ENCODE measurements at places on chromosomes 3 and 15. TPM values are rescaled to one million over a fixed set of nuclear protein-coding genes. Genes with fewer than 3 reads are reported as not detected.

The KCNMB3 gene
- total RNA-seq = 2.6 TPM

DNA sequence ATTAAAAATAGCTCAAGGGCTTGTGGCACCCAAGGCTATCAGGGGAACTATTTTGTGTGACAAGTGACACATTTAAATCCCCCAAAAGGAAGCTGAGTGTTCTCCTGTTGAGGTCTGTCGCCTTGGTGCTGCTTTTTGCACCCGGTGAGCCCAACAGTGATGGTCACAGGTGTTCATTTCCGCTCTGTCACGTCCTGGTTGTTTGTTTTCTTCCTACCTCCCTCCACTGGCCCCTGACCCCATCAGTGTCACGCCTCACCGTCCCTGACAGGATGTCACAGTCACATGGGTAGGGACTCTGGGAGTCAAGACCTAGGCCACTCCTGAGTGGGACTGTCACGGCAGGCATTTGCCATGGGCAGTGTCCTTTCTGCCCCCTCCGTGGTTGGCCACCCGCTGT, 11.2 kb downstream of the SLCO3A1 start:
- DNase-seq = no peak

DNA sequence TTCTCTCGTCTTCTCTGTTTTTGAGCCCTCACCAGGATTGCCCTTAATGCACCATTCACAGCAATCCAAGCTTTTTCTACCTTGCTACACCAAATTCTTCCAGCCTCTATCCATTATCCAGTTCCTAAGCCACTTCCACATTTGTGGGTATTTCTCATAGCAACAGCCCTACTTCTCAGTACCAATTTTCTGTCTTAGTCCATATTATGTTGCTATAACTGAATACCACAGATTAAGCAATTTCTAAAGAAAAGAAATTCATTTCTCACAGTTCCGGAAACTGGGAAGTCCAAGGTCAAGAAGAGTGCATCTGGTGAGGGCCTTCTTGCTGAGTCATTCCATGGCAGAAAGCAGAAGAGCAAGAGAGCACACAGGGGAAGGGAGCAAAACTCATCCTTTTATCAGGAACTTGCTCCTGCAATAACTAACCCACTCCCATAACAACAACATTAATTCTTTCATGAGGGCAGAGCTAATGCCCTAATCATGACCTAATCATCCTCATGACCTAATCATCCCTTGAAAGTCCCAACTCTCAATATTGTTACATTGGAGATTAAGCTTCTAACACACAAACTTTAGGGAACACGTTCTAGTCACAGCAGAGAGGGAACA, 9.7 kb upstream of the EIF1B start:
- peak; percentile 12 for DNase-seq

DNA sequence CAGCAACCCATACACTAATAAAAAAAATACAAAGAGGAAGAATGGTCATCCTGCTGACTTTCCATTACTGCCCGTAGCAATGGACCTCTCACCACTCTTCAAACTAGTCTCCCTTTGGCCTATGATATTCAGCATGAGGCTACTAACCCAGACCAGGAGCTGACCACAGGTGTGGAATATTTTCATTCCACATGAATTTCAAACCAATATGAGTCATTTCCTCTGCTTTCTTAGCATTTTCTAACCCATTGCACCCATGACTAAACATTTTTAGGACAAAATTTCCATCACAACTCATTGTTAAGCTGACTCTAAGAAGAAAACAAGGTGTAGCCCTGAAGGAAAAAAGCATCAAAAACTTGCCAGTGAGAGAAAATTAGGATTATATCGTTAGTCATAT, 34.0 kb upstream of the ZPLD1 start:
- DNase-seq = no peak

- peak; percentile 15 for DNase-seq
These were observed 2.2 kb downstream of the PLSCR1 start for GRCh38 chr3:146542179-146542578.

- peak; percentile 36 for DNase-seq
These were observed 641 bp downstream of the ACVR2B start for GRCh38 chr3:38454178-38454883.

The VWA5B2 gene
- total RNA-seq = under 0.01 TPM

The SMCO1 gene
- not detected for total RNA-seq

Data from lung microvascular endothelial cell (primary cell).